ENCODE measurements at places on chromosomes 6 and 20. TPM values are rescaled to one million over a fixed set of nuclear protein-coding genes. Genes with fewer than 3 reads are reported as not detected.
A peak's percentile ranks its signal among the peaks of the same experiment; 100 is the strongest.

EPB41L1 gene
- polyA plus RNA-seq, result not detected

SLC12A5 gene
- polyA plus RNA-seq, result not detected

FLRT3 gene
- polyA plus RNA-seq, result not detected

DNA sequence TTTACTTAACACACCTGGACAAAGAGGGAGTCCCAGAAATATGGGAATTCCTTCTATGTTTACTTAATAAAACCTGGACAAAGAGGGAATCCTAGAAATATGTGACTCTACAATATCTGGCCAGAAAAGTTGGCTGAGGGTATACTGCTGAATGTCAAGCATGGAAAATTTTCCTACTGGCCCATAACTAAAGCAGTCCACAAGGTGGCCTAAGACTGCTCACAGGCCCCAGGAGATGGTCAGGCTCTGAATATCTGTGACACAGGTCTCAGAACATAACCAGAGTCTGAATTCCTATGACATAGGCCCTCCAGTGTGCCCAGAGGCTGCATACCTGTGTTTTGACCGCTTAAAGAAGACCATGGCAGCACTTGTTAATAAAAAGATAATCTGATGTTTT lies 578.2 kb upstream of the NRSN1 start:
- no peaks in the 10 kb centered on the region for H3K27me3 ChIP-seq
- DNase-seq, result no peak
- H3K36me3 ChIP-seq, result no peaks in the 10 kb centered on the region
- no peak overlapping the region for H3K4me3 ChIP-seq

- DNase-seq, result peak; percentile 24
- no peaks in the 10 kb centered on the region for H3K27me3 ChIP-seq
- H3K27ac ChIP-seq, result peak overlapping the region; percentile 74
These were observed 28.0 kb upstream of the ZNF217 start for GRCh38 chr20:53621482-53622246.

DNA sequence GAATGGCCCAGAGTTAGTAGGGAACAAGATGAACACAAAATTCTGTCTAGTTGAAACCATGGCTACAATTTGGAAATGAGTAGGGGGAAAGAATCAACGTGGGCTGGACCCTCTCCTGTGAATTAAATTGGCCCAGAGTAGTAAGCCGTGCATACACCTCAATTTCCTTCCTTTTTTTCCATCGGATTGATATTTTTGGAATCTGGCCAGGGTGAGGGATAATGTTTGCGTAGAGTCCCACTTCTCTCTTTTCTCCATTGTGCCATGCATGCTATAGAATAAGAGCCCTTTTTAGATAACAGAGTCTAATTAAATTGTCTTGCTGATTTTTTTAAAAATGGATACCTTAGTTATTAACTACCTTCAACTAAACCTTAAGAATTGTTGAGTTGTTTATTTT lies 35.2 kb downstream of the XRN2 start:
- no peak overlapping the region for H3K27ac ChIP-seq
- no peak overlapping the region for H3K4me3 ChIP-seq
- H3K4me1 ChIP-seq, result no peaks in the 10 kb centered on the region
- peaks cover 25% of the 10 kb centered on the region for H3K36me3 ChIP-seq

GRCh38 chr6:161271343-161272030 lies 2.4 kb downstream of the AGPAT4 start:
- no peaks in the 10 kb centered on the region for H3K27me3 ChIP-seq
- H3K4me3 ChIP-seq, result no peak overlapping the region
- H3K27ac ChIP-seq, result no peak overlapping the region
- no peaks in the 10 kb centered on the region for H3K4me1 ChIP-seq

DNA sequence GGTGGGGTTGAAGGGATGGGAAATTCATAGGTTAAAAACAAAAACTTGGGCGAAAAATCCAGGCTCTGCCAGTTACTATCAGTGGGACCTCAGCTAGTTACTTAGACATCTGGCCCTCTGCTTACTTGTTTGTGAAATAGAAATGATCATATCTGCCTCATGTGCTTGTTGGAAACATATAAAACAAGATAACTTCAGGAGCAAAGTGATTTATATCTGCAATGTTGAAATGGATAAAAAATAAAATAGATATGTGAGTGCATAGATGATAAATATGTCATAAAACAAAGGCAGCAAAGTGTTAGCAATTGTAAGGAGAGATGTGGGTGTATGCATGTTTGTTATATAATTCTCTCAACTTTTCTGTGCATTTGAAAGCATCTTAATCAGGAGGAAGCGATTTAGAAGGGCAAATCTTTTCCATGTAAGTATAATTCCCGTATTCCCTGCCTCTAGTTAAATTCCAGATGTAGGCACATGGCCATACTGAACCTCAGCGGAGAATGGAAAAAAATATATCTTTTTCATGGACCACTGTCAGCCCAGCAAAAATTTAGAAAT lies 579.0 kb upstream of the FLRT3 start:
- H3K4me3 ChIP-seq, result no peak overlapping the region
- H3K36me3 ChIP-seq, result no peaks in the 10 kb centered on the region
- no peaks in the 10 kb centered on the region for H3K4me1 ChIP-seq
- no peak for DNase-seq

DNA sequence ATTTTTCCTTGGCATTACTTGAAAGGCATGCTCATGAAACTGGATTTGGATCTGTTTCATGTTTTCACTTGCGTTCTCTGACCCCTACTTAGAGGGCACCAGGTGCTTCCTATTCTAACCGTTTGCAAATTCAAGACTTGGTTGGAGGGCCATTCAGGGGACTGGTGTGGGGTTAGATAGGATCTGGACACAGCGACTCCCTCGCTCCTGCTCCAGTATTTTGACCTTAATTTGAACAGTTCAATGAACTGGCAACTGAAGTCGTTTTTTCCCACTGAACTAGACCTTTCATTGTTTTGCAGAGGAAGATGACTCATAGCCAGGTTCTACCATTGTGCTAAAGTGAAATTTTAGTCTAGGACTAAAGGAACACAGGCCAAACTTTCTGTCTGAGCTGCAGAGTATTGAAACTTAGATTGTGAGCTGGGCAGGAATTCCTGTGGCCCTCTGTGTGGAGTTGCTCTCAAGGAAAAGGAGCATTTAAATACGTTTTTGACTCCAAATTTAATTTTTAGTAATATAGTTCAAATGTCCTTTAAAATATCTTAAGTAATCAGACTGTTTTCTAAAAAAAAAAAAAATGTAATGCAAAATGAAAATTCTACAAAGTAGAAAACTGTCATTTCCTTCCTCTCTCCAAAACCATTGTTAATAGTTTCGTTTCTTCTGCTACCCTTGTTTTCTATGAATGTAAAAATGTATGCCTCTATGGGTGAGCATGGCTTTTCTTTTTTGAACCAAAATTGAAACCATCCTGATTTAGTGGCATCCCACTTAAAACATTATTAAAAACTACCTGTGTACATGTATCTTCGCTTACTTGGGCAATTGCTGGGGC lies 64.8 kb downstream of the UTRN start:
- H3K27me3 ChIP-seq, result no peaks in the 10 kb centered on the region
- H3K36me3 ChIP-seq, result no peaks in the 10 kb centered on the region
- H3K4me3 ChIP-seq, result peak overlapping the region; percentile 53

- H3K4me3 ChIP-seq, result no peak overlapping the region
- H3K4me1 ChIP-seq, result peaks cover 29% of the 10 kb centered on the region
- H3K36me3 ChIP-seq, result no peaks in the 10 kb centered on the region
- DNase-seq, result no peak
- no peaks in the 10 kb centered on the region for H3K27me3 ChIP-seq
- no peak overlapping the region for H3K27ac ChIP-seq
These were observed 24.5 kb downstream of the ARID1B start for GRCh38 chr6:156801712-156802111.
